ENCODE measurements at places on chromosomes 6 and 20.

DNA sequence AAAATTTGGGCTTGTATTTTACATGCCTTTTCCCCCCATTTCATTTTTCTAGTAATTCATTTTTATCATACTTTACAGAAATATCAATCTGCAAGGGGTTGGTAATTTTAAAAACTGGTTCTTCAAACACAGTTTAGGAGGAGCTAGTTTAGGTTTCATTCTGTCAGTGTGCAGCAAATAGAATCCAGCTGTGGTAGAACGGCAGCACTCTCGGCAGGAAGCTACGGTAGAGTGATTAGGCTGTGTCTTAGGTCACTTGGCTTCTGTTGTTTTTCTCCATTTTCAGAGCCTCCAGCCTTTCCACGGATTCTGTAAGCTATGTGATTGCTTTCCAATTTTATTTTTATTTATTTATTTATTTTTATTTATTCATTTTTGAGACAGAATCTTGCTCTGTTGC lies 32.7 kb downstream of the TLDC2 start:
- no peak for DNase-seq

DNA sequence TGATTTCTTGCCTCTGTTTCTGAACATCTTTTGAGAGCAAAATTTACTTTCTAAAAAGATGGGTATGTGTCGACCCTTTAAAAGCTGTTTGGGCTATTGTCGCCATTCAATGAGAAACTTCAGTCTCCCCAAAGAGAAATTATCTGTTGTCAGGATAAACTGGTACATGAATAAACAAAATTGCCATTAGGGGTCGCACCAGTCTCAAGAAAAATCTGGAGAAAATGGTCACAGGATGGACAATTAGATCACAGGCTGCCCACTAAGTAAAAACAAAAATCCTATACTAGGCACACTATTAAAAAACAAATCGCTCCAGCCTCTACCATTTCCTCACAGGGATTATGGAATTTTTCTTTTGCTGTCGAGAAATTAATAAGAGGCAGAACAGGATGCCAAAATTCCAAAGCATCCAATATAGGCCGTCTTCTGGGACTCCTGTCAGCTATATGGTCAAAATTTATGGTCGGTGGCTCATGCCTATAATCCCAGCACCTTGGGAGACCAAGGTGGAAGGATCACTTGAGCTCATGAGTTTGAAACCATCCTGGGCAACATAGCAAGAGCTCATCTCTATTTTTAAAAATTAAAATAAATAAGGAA lies 5.5 kb upstream of the HLA-E start:
- DNase-seq: peak; percentile 56

GRCh38 chr20:24953209-24953575 lies 4.1 kb downstream of the CST7 start:
- no peak for DNase-seq

- DNase-seq: no peak
Measured at GRCh38 chr20:52704553-52704952, 267.6 kb upstream of the TSHZ2 start.

DNA sequence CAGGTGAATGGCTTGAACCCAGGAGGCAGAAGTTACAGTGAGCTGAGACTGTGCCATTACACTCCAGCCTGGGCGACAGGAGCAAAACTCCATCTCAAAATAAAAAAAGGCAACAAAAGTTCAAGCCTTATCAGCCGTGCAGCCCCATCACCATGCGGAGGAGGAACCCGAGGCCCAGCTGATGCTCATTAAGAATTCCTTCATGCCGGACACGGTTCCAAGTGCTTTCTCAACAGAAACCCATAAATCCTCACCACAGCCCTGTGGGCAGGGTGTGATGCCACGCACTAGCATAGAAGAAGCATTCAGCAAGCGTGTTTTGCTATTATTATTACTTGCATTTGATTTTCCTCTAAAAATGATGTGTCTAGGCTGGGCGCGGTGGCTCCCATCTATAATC lies 56.3 kb downstream of the PREX1 start:
- DNase-seq: no peak

- DNase-seq: no peak
Measured at GRCh38 chr6:139019722-139020121, 8.8 kb upstream of the ABRACL start.

- no peak for DNase-seq
Measured at GRCh38 chr6:40265615-40266014, 321.5 kb downstream of the LRFN2 start.

GRCh38 chr6:156980515-156980914 lies 203.3 kb downstream of the ARID1B start:
- DNase-seq: no peak

DNA sequence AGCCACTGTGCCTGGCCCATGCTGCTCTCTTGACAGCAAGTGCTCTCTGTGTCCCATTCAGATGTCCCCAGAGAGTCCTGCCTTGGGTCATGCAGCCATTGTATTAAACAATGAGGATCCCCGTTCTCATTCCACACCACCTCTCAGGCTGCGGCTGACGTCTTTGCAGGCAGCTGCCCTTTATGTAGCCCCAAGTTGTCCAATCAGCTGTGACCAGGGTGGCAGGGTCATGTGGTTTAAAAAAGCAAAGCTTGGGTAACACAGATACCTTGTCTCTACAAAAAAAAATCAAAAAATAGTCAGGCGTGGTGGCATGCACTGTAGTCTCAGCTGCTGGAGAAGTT lies 13.2 kb downstream of the GCNT2 start:
- peak; percentile 36 for DNase-seq

DNA sequence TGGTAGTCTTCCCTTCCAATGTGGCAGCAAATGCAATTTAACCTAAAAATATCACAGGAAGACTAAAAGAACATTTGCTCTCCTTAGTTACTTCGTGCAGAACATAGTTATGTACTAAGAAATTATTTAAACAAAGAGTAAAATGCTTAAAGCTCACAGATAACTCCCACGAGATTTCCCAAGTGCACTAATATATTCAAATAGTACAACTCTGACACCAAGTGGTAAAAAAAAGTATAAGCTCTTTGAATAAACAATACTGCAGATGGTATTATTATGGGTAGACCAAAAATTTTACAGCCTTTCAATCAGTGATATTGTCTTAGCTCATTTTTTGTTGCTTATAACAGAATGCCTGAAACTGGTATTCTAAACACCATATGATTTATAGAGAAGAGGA lies 52.8 kb upstream of the FILIP1 start:
- DNase-seq: peak; percentile 19

- no peak for DNase-seq
Measured at GRCh38 chr6:169075915-169076654, 177.6 kb downstream of the THBS2 start.

- no peak for DNase-seq
Measured at GRCh38 chr20:35248641-35249475, 22.4 kb downstream of the MMP24 start.

GRCh38 chr6:145224450-145224849 lies 510.9 kb downstream of the EPM2A start:
- DNase-seq: no peak

- DNase-seq: no peak
Measured at GRCh38 chr6:133245007-133245406, 3.9 kb downstream of the EYA4 start.

DNA sequence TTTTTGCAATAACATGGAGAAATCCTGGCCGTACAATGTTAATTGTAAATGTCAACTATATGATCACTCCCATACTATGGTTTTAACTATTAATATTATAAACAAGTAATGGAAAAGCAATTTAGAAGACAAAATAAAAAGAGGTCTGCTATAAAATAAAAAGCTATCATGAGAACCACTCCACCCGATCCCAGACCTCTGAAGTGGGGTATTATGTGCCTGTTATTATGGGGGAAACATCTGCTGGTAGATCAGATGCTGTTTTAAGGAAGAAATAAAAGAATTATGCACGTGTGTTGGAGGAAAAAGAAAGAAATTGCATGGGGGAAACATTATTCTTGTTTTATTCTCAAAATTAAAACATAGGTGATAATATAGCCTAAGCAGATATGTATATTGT lies 615.7 kb upstream of the ARID1B start:
- DNase-seq: no peak

- no peak for DNase-seq
Measured at GRCh38 chr6:13718123-13718458, 6.5 kb upstream of the RANBP9 start.

GRCh38 chr20:63781181-63781580 lies 41.6 kb downstream of the SLC2A4RG start:
- no peak for DNase-seq

GRCh38 chr6:140043357-140043756 lies 668.9 kb upstream of the CITED2 start:
- DNase-seq: no peak

DNA sequence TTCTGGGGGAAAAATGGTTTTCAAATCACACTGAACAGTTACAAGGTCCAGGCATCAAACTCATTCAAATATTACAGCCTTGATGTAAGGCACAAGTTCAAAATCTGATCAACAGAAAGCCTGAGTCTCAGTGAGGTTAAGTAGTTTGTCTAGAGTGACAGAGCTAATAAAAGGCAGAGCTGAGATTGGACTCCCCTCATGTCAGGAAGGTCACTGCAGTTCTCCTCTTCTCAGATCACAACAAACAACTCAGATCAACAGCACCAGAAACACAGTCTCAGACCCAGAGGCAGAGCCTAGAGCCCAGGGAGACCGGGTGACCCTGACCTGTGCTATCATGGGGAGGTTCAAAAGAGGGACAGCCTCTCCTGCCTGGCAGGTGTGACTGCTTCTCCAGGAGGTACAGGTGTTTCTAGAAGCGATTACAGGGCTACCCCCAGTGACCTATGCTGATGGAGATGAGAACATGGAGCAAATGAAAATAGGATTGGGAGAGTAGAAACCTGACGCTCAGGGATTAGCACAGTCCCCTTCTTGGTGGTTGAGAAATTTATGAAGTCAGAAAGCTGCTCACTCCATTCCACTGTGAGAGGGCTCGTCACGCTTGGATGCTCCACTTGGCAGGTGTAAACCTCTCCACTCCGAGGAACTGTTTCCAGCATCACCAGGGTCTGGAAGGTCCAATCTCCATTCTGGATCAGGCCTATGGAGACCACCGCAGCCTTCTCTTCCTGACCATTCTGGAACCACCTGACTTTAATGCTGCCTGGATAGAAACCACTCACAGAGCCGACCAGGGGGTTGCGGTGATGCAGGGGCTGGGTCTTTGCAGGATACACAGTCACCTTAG lies 24.3 kb upstream of the HLA-DRB5 start:
- no peak for DNase-seq

DNA sequence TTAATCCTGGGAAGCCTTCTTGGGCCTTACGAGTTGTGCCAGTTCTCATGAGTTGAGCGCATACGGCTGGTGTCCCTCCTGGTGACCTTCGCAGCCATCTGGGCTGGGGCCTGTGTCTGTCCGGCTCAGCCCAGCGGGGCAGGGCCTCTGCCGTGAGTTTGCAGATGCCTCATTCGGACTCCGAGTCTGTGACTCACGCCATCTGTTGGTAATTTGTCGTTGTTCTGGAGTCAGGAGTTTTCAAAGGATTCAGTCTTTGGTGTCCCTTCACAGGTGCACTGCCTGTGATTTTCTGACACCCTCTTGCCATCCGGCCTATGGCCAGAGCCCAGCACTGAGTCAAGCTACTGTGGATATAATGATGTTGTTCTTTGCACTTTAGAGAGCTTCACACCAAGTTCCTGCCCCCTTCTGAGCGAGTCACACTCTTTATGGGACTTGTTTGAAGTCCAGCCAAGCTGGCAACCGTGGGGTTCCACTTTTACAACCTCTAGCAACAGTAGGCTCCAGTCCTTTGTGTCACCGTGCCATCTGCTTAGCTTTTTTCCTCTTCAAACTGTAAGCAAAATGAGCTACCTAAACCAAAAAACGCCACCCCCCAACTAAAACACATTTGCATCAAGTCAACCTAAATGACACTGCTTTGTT lies 175.6 kb downstream of the AIG1 start:
- no peak for DNase-seq

DNA sequence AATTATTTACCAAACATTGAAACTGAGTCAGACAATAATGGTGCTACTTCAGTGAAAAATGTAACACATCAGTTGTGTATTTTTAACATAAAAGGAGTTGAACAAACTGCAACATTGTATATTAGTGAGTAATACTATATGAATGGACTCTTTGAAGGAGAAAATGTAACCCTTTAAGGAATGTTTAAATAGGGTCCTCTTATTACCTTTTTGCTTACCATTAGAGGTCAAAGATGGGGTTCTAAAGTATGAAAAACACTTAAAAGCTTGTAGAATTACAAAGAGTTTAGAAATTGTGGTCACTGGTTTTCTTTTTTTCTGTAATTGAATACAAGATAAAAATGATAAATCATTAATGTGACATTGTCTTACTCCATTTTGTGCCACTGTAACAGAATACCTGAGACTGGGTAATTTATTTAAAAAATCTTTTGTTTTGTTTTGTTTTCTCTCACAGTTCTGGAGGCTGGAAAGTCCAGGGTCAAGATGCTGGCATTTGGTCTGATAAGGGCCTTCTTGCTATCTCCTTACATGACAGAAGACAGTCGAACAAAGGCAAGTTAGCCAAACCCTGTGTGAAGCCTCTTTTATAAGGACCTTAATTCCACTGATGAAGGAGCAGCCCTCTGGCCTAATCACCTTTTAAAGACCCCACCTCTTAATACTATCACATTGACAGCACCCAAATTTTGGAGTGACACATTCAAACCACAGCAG lies 43.2 kb downstream of the SESN1 start:
- DNase-seq: no peak

GRCh38 chr6:54244430-54244829 lies 63.8 kb upstream of the TINAG start:
- no peak for DNase-seq

GRCh38 chr6:15370733-15371671 lies 125.1 kb downstream of the JARID2 start:
- DNase-seq: no peak

- DNase-seq: peak; percentile 10
Measured at GRCh38 chr20:5675103-5676091, 74.8 kb upstream of the SHLD1 start.

- no peak for DNase-seq
Measured at GRCh38 chr20:23133560-23133998, 47.5 kb upstream of the CD93 start.

DNA sequence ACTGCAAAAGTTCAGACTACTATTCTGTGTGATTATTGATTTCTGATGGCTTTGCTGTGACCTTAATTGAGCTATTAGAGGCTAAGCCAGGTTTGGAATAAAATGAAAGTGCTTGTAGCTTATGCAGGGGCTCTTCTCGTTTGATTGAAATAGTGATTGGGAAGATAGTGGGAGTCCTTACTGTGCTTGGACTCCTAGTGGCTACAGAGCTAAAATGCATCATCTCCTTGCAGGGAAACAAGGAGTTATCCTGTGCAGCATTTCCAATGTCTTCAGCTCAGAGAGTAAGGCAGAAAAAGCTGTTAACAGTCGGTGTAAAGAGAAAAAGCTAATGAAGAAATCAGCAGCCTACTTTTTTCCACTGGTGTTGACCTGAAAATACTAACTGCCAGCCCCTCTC lies 173.5 kb downstream of the SLC35F1 start:
- no peak for DNase-seq

GRCh38 chr6:151537556-151537955 lies 43.7 kb downstream of the CCDC170 start:
- DNase-seq: no peak

DNA sequence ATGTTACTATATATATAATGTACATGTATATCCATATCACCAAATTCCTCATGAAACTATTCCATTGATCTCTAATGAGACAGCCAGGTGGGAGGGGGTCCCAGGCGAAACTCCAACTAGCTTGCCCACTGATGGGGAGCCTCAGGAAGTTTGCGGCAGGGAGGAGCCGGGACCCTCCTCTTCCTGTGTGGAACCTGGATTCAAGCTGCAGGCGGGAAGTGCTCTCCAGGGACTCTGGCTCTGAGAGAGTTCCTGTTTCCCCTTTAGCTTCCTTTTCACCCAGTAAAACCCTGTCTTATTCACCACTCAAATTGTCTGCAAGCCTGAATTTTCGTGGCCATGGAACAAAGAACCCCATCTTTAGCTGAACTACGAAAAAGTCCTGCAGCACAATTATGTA lies 152.2 kb downstream of the OPN5 start:
- DNase-seq: no peak

Data from CD4-positive, alpha-beta T cell treated with Interleukin-4 for 1 hour (primary cell).